ENCODE measurements at places on chromosomes 3 and 15. TPM values are rescaled to one million over a fixed set of nuclear protein-coding genes. Genes with fewer than 3 reads are reported as not detected.

Gene SCAANT1
- total RNA-seq = not detected

Gene FRG2C
- total RNA-seq = not detected

Gene PLA2G4B
- total RNA-seq = 5.1 TPM

Gene AMT
- total RNA-seq = 3.9 TPM

Gene BFSP2
- not detected for total RNA-seq

Gene ATP13A5
- 0.92 TPM for total RNA-seq

Gene UQCC5
- 4.6 TPM for total RNA-seq

Gene PODXL2
- 192 TPM for total RNA-seq

Gene APOD
- 10.6 TPM for total RNA-seq

Gene TTLL13
- total RNA-seq = not detected

Gene KCNMB3
- total RNA-seq = 3.2 TPM

Gene DLEC1
- total RNA-seq = 3.0 TPM

Gene PGBD4
- total RNA-seq = 5.3 TPM

Gene CHST13
- 0.23 TPM for total RNA-seq

Gene GPR160
- total RNA-seq = 5.3 TPM

Gene SAMD7
- not detected for total RNA-seq

Gene PLXND1
- 26.8 TPM for total RNA-seq

Gene GAP43
- 418 TPM for total RNA-seq

Gene PLA2G4E
- not detected for total RNA-seq

Gene SLC2A2
- not detected for total RNA-seq

Gene MAGI1
- 108 TPM for total RNA-seq

Gene IL17RD
- 27.7 TPM for total RNA-seq

Gene OR5H2
- total RNA-seq = not detected

Gene STXBP5L
- 23.8 TPM for total RNA-seq

Gene FHIT
- 174 TPM for total RNA-seq

Data from diencephalon (tissue), 1 donor.